Activated CD4-positive, alpha-beta memory T cell treated with anti-CD3 and anti-CD28 coated beads, Interleukin-2, amount 10 ng/mL, durations not matched to agents 7 days and 5 days (primary cell): ENCODE measurements at places on chromosomes 13 and 19.

- no peak for DNase-seq
Measured at GRCh38 chr13:47168066-47168465, 271.2 kb upstream of the HTR2A start.

GRCh38 chr13:43088093-43088511 is 64.7 kb downstream of the DNAJC15 start:
- DNase-seq = no peak

- DNase-seq = peak; percentile 28
Measured at GRCh38 chr19:40191836-40192646, 815 bp downstream of the MAP3K10 start.

- no peak for DNase-seq
Measured at GRCh38 chr13:39516096-39516495, 86.9 kb downstream of the LHFPL6 start.

GRCh38 chr13:110343241-110343865 is 36.3 kb downstream of the COL4A2 start:
- no peak for DNase-seq

DNA sequence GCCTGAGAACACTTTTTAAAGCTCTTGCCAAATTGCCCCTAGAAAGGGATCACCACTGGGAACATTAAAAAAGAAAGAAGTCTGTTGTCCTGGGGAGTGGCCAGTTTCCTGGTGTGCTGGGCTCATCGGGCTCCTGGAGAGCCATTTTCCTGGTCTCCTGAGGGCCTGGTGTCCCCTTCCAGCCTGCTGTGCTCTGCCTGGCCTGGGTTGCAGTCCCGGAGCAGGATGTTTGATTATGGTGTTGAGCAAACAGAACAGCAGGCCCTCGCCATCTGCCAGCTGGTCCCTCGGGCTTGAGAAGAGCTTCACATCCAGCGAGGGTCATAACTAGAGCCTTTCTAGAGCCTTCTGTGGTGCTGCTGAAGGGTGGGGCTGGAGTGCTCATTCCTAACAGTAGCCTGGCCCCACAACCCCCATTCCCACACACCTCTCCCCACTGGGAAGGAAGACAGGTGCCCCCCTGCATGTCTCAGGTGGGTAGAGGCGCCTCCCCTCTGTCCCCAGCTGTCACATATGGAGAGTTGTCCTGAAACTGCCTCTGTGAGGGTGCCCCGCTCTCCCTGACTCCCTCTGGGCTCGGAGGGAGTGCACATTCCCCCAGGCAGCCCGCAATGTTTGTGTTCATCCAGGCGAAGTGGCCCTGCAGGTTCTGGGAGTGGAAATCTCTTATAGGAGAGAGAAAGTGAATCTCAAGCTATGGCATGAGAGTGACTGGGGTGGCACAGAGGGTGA is 151.1 kb downstream of the SIPA1L3 start:
- DNase-seq = no peak

- DNase-seq = no peak
Measured at GRCh38 chr13:19766591-19766990, 16.2 kb downstream of the PSPC1 start.

DNA sequence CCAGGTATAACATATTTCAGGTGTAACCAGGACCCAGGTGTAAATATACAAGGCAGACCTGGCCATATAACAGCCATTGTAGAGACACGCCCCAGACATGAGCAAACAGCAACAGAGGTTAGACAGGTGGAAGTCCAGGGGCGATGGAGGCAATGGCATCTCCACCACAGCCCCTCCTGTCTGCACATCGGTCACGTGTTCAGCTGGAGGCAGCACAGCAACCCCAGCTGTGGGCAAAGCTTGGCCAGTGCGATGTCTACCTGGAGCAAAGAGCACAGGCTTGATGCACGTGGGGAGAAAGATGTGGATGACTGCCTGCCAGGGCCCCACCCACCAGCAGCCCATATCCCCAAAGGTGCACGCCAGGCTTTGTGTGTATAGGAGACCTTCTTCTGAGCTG is 4.4 kb downstream of the CYP4F2 start:
- DNase-seq = no peak

- no peak for DNase-seq
Measured at GRCh38 chr13:27110056-27110746, 61.4 kb downstream of the USP12 start.

GRCh38 chr19:41919948-41920712 is 8.1 kb downstream of the ERFL start:
- no peak for DNase-seq

- no peak for DNase-seq
Measured at GRCh38 chr13:98013241-98013640, 59.8 kb downstream of the IPO5 start.

GRCh38 chr19:33888665-33889064 is 92.0 kb downstream of the KCTD15 start:
- DNase-seq = no peak

DNA sequence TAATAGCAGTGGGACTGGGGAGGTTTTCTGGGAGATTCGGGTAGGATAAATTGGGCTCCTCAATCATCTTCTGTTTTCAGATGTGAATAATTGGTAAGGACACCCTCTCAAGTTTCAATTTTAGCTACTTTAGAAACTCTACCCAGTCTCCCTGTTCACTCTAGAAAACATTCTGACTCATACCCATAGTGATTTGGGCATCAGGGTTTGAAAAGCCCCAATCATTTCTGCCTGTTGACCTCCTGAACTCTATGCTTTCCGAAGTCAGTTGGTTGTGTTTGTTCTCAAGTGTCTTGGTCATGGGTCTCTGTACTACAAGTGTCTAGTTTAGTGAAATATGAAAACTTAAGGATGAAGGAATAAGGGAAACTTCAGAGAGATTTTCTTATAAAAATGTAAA is 911.3 kb upstream of the GPC6 start:
- DNase-seq = no peak

- DNase-seq = no peak
Measured at GRCh38 chr13:26711211-26711610, 49.4 kb downstream of the GPR12 start.

- DNase-seq = no peak
Measured at GRCh38 chr13:108315273-108315672, 45.8 kb downstream of the TNFSF13B start.

GRCh38 chr19:3403489-3404323 is 37.3 kb downstream of the NFIC start:
- DNase-seq = no peak
